ENCODE measurements at places on chromosomes 3 and 15. TPM values are rescaled to one million over a fixed set of nuclear protein-coding genes. Genes with fewer than 3 reads are reported as not detected.

DNA sequence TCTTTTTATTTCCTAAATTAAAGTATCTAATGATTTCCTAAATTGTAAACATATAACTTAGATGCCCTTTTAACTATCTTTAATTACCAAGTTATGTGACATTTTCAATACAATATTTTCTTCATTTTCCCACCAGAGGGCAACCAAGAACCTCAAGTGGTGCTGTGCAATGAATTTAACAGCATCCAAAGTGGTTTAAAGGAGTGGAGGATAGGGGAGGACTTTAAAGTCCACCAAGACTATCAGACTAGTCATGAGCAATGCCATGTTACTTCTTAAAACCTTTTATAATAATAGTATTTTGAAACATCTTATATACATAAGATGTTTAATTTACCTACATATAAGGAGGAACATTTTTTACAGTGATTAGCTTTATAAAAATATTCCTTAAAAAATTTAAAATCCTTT is 74.4 kb downstream of the DLG1 start:
- DNase-seq, result no peak

Gene SLC28A1
- total RNA-seq, result not detected

- DNase-seq, result no peak
Observed at GRCh38 chr3:47910233-47910632, 106.0 kb downstream of the MAP4 start.

Gene SPATA12
- not detected for total RNA-seq

DNA sequence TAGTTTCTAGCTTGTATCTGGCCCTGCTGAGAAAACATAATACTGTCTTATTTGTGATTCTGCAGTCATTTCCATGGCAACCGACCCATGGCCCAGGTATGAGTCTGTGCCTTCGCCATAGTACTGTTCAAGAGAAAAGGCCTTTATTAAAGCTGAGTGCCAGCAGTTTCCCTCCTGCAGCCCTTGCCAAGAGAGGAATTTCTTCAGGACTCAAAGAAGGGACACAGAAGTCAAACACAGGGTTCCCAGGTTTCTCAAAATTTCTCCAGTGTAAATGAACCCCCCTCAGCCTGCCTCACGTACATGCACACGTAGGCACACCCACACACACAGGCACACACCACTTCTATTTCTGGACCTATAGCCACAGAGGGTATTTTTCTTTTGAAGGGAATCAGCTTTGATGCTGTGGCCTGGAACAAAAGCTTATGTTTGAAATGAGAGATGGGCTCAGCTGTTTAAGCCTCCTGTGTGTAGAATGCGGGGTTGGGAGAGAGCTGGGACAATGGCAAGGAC is 269.2 kb downstream of the PDCD6IP start:
- DNase-seq, result no peak

Gene DLEC1
- total RNA-seq, result 4.6 TPM

Gene FEZF2
- total RNA-seq, result not detected

Gene MUC20
- total RNA-seq, result 11.7 TPM

DNA sequence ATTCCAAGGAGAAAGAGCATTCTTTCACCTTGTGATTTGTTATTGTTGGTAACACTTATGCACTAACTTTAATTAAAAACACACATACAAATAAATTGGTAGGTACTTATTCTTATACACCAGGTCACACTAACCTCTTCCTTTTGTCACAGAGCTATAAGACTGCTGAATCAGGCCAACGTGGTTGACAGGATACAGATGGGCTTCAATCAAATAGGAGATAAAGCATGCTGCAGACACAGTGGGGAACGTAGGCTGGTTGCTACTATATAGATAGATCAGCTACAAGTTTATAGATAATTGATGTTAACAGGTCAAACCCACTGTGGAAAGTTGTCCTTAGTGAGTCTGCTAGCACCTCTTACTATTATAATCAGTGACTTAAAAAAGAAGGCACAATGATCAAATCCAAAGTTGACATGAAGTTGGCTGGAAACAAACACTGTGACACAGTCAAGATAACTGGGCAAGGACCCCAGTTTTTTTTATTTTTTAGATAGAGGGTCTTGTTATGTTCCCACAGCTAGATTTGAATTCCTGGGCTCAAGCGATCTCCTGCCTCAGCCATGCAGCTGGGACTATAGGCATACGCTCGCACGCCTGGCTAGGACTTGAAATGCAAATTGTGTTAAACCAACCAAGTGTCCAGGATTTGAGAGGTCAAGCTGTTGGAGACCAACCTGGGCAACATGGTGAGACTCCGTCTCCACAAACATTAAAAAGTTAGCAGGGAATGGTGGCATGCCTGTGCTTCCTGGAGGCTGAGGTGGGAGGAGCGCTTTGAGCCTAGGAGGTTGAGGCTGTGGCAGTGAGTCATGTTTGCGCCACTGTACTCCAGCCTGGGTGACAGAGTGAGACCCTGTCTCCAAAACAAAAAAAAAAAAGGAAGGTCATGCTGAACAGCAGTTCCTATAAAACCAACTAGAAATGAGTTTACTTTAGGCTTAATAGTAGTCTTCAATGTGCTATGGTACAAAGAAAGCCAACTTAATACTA is 97.9 kb upstream of the MEX3B start:
- DNase-seq, result no peak

Gene VIPR1
- total RNA-seq, result 122 TPM

DNA sequence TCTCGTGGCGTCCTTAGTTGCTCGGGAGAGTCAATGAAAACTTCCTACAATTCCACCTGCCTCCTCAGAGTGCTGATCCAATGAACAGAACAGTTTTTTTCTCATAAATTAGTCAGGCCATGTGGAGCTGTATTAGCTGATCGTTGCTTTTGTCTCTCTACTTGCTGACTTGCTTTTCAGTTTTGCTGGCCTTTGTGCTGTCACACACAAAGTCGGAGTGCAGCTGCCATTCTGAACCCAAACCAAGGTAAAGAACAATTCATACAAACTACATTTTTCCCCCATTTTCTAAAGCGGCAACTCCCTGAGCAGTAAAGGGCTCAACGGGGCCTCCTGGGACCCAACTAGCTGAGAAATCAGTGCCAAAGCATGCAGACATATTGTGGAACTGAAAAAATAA is 43.1 kb downstream of the MEIS2 start:
- no peak for DNase-seq

Gene DPP8
- total RNA-seq, result 63.8 TPM

Gene LSAMP
- total RNA-seq, result not detected

DNA sequence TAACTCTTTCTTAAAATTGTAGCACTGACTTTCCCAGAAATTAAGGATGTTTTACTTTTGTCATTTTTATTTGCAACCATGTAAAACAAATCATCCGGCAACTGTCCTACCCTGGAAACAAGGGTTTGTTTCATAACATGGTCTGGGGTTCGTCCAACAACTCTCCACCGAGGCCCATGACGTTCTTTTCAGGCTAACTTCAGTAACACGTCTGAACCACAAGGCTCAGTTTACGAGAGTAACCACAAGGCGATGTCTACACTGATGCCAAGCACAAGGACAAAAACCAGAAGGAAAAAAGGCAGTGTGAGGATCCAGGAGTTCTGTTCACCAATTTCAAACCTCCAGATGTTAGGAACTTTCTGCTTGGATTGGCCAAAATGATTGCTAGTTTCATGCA is 546.1 kb downstream of the NTRK3 start:
- no peak for DNase-seq

Gene AGBL1
- total RNA-seq, result not detected

GRCh38 chr3:117721866-117722265 is 1012.3 kb downstream of the TUSC7 start:
- DNase-seq, result no peak

Gene GPR149
- total RNA-seq, result not detected

DNA sequence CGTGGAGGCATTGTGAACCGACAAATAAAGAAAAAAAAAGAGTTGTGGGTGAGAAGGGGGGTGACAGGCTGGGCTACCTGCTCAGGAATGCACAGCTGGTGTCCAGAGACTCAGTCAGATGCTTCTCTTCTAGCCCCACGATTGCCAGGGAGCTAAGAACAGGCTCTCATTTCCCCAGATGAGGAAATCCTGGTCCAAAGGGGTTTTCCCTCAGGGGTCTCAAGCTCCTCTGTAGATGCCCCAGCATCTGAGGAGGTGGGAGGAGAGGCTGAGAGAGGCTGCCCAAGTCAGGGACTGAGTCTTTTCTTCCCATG is 35.5 kb downstream of the BNC1 start:
- no peak for DNase-seq

Gene PRKAR2A
- 40.5 TPM for total RNA-seq

DNA sequence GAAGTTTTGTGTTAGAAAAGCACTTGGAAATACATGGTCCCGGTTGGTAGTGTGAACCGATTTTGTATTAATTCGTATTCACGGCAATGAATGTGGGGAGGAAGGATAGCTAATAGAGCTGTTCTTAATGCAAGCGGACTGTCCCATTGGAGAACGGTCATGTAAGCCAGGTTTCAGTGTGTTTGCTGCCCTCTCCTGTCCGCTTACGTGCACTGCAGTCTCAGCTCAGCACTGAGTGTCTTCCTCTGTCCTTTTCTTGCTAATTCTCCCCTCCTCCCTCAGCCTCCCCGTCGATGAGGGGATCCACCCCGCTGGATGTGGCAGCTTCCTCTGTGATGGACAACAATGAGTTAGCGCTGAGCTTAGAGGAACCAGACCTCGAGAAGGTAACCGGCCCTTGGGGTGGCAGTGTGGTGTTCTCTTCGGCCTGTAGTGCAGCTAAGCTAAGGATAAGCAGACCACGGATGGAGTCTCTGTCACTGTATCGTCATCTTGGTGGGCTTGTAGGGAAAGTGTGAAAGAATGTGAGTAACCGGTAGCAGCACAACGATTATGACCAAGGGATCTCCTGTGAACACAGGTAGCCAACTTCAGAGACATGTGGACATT is 267.5 kb upstream of the CHRM5 start:
- DNase-seq, result peak; percentile 64

DNA sequence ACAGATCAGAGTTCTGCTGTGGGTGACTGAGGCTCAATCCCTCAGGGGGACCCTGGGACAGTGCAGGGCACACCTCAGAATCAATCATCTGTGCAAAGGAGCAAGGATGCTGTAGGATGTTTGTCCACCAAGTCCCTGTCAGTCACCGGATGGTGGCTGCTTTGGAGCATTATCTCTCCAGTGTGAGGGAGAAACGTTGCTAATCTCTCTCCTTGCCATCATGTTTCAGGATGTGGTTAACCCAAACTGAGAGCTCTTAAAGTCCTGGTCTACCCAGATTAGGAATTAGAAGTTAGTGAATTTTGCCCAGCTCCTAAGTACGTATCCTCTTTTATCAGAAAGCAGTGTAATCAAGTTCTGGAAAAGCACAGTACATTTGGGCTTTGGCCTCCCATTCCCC is 26.2 kb upstream of the LRRC3B start:
- DNase-seq, result no peak

DNA sequence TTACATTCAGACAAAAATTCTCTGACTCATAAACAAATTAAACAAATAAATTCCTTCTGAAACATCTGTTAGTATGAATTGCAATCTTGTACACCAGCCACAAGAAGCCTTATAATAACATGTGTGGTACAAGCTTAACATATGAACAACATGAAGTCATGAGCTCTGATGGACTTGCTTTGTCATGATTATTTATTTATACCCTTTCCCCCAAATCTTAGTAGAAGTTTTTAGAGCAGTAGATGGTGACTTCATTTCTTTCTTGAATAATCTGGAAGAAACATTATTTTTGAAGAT is 633.4 kb downstream of the EPHA3 start:
- no peak for DNase-seq
